HFF-Myc (cell line): ENCODE measurements at places on chromosomes 5 and 9.

GRCh38 chr9:122053567-122054350 lies 39.3 kb downstream of the TTLL11 start:
- no peak for DNase-seq

GRCh38 chr5:145946112-145946861 lies 9.9 kb downstream of the SH3RF2 start:
- no peak for DNase-seq

DNA sequence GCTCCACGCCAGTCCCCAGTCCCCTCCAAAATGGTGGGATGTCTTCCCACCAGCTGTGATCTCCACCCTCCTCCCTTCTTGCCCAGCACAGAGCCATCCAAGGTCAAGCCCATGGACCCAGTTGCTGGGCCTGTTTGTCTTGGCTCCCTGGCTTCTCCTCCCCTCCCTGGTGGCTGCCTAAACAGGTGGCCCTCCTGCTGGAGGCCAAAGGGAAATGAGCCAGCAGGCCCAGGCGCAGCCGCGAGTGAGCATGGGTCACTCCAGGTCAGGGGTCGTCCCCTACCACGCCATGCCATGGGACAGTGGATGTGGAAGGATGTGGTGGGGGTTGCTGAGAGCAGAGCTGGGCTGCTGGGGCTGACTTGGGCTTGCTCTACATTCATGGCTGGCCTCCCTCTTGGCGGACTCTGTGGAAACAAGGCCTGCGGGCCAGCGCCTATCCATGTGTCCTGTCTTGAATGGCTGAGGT lies 33.6 kb downstream of the COL15A1 start:
- DNase-seq = no peak

GRCh38 chr5:1887588-1888360 lies 5.0 kb upstream of the IRX4 start:
- DNase-seq = no peak

DNA sequence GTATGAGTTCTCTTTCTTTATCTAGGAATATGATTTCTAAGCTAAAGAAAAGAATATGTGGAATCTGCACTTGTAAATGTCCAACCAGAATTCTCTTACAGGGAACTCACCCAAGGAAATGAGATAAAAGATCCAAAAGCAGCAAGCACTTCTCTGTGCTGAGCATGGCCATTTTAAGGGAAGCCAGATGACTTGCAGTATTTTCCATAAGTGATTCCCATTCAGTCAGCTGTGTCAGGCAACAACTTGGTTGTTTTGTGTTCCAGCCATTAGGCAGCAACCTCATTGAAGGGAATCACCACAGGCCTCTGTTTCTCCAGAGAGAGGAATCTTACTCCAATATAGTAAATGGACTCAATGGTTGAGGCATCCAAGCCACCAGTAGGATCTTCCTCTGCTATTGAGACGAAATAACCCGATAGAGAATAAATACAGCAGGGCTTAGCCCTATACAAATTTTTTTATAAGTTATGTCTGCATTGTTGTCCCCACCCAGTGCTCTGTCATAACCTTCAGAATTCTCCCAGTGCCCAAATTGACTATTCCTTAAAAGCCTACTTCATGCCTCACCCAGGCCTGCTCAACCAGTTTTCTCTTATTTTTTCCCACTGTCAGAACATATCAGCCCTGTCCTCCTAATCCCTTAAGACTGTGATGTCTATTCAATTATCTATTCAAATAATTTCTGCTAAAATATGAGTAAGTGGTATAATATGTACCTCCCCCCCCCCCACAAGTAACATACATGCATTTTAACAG lies 236.6 kb downstream of the PJA2 start:
- no peak for DNase-seq

- DNase-seq = no peak
These were observed 323.4 kb downstream of the TRPM3 start for GRCh38 chr9:70798018-70798417.

- DNase-seq = no peak
These were observed 63.6 kb upstream of the MAMDC2 start for GRCh38 chr9:69980041-69980440.

- DNase-seq = no peak
These were observed 163.4 kb upstream of the PUM3 start for GRCh38 chr9:3007326-3007725.

- DNase-seq = peak; percentile 16
These were observed 90.9 kb downstream of the THBS4 start for GRCh38 chr5:80125962-80126480.

DNA sequence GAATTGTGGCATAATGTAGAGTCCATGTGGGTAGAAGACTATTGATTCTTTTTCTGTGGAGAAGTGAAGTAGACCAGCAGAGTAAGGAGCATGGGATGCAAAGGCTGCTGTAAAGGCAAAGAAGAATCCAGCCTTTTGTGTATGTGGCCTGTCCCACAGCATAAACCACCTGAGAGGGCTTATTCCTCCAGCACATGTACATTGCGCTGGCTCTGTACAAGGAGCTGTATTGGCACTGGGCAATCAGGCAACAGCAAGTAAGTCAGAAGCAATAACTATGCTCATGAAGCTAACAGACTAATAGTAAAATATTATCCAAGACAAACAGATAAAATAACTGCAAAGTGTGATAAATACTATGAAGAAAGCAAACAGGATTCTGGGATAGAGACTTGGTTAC lies 86.2 kb downstream of the LURAP1L start:
- DNase-seq = no peak

DNA sequence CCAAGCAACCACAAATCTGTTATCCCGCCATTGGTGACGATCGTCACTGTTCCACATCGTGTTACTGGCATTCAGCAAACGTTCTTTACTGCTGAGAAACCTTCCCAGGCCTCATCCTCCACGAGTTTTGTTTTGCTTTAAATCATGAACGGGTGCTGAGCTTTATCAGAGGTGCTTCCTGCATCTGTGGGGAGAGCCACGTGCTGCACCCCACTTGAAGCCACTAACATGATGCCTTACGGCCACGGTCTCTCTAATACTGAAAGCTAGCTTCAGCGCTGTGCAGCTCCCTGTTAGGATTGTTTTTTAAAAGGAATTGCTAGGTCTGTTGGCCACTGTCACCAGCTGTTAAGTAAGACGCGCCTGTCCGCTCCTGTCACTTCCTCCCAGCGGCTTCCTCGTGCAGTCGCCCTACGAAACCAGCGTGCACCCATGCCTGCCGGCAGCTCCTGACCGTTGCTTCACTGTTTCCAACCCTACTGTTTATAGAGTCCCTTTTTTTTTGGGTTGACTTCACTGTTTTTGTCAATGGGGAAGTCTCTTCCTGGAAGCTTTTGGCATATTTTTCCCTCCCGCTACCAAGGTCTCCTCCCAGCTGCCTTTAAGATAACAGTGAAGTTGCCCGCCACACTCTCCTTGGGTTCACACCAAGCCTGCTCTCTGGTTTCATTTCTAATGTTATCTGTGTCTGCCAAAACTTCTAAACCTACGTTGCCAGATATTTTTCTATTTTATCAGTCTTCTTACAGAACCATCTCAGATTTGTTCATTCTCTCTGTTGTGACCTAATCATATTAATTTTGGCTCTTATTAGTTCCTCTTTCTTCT lies 20.3 kb downstream of the LPCAT1 start:
- DNase-seq = no peak

GRCh38 chr9:83574482-83574881 lies 36.3 kb upstream of the FRMD3 start:
- DNase-seq = no peak

GRCh38 chr5:116365006-116365496 lies 209.6 kb downstream of the SEMA6A start:
- DNase-seq = no peak

DNA sequence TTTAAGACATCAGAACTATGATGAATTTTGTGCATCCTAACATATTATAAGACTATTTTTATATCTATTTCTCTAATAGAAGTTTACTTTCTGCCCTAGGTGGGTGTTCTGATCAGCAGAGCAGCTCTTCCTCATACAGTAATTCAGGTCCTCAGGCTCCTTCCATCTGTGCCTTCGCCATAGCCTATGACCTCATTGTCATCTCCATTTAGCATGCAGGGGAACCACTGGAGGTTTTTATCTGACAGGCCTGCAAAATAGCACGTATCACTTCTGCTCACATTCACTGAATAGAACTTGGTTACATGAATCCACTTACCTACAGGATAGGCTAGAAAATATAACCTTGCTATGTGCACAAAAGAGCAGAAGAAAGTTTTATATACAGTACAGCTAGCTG lies 159.4 kb upstream of the CCNH start:
- DNase-seq = no peak

- DNase-seq = no peak
These were observed 369.3 kb downstream of the BNC2 start for GRCh38 chr9:16501141-16501540.

- no peak for DNase-seq
These were observed 317.9 kb downstream of the ZSWIM6 start for GRCh38 chr5:61649971-61650370.

DNA sequence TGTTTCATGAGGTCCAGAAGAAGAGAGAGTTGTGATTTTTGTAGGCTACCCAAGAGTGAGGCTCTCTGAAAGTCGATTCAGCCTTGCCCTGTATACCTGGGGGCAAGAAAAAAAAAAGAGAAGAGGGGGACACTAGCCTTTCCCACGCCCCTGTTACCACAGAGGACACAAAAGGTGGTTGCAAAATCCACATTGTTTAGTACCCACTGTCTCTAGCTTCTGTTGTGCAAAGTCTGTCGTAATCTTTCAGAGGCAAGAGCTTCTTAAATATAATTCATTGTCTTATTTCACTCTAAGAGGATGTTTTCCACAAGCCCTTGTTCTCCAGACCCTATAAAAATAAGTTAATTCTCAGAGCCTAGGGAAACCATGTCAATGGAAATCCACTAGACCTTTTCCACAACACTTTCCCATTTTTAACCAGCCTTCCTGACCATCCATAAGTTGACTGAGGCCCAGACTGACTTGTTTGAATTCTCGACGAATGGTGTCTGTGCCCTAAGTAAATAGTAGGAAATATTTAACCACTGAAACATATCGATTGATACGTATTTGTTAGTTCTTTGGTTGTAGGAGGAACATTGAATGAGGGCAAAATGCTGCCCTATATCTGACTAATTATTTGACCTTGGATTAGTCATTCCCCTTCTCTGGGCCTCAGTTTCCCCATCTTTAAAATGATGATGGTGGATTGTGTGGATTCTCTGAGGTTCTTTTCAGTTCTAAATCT lies 182.7 kb downstream of the PAPPA start:
- DNase-seq = no peak

DNA sequence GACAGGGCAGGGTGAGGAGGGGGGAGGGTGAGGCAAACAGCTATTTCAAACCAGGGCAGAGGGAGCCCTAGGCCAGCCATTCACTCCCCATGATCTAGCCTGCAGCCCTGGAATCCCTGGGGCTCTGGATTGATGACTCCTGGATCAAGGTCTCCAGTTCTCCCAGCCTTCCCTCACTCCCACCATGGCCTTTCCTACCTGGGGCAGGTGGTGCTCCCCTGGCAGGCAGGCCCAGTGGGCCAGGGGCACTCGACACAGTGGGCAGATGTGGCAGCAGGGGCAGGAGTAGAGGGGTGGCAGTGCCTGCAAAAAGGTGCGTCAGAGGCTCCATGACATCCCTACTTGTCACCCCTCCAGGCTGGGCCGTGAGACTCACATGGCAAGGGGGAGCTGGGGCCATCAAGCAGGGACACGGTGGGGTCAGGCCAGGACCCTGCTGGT lies 6.0 kb downstream of the KIF12 start:
- DNase-seq = no peak

DNA sequence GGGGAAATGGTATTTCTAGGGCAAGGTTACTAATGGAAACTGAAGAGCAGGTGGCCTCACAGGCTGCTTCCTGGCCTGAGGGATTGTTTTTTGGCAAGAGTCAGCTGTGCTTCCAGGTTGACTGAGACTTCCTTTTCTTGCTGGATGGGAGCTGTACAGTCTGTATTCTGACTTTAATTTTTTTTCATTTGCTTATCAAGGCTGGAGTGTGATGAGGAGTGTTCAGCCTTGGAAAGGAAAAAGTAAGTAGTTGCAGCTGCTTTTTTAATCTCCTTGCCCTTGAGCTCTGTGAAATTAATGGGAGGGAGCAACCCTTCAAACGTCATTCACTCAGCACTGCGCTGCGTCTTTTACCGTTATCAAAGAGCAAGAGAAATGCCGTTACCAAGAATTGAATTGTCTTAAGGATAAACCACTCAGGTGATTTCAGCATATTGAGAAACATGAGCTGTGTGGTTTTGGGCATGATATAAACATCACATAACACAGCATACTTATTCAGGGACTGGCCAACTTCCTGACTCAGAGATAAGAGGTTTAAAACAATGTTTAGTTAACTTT lies 47.6 kb downstream of the AQP7 start:
- no peak for DNase-seq

- DNase-seq = no peak
These were observed 317.9 kb upstream of the IRX1 start for GRCh38 chr5:3277590-3278196.

GRCh38 chr5:38756068-38756467 lies 89.7 kb upstream of the OSMR start:
- DNase-seq = no peak
